ENCODE measurements at places on chromosomes 11 and 22.

- DNase-seq = no peak
Observed at GRCh38 chr22:42945736-42946135, 69.2 kb downstream of the PACSIN2 start.

- no peak for DNase-seq
Observed at GRCh38 chr11:2726964-2727363, 27.2 kb upstream of the KCNQ1OT1 start.

GRCh38 chr11:31805037-31805628 is 6.0 kb downstream of the PAX6 start:
- no peak for DNase-seq

- DNase-seq = no peak
Observed at GRCh38 chr22:48580481-48580970, 1247.1 kb downstream of the BRD1 start.

DNA sequence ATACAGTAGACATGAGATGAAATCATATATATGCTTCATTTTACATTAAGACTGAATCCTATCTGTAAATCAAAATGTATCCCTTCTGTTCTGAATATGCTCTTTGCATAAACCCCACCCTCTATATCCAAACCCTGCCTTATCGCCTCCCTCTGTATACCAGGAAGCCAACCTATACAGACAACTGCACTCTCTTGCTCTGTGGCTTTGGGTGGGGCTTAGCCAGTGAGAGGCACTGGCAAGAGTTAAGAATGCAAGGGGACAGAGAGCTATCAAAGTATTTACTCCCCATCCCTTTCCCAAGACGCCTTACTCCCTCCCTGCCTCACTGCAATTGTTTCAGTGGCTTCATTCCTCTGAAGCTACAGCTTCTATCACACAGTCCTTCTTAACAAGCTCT is 309.8 kb downstream of the TTC28 start:
- no peak for DNase-seq

GRCh38 chr22:24592851-24593558 is at the start of gene LRRC75B:
LRRC75B (minus strand) TSS chr22:24593073; CDS start chr22:24593039, 34 bp downstream.
- DNase-seq = peak; percentile 45

GRCh38 chr11:87775036-87775435 is 400.2 kb downstream of the RAB38 start:
- DNase-seq = no peak

GRCh38 chr11:47464483-47464882 is 15.5 kb upstream of the RAPSN start:
- DNase-seq = no peak

- no peak for DNase-seq
Observed at GRCh38 chr11:6405846-6406245, 13.0 kb downstream of the APBB1 start.

DNA sequence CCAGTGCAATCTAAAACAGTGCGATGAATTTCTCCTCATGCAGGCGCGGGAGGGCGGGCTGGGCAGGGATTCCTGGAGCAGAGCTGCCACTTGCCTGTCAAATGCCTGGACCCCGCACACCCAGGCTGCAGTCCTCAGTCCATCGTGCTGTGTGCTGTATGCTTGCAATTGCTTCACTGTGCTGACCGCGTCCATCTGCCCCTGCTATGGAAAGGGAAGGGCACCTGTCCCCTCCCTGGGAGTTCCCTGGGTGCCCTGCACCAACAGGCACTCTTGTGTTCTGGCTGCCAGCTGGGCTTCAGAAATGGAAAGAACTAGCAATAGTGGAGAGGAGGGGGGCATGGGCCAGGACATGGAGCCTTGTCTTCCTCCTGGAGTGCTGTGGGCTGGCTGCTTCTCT is 185.4 kb upstream of the B3GAT1 start:
- DNase-seq = no peak

GRCh38 chr11:19253817-19254216 is 13.1 kb upstream of the E2F8 start:
- DNase-seq = no peak

- no peak for DNase-seq
Observed at GRCh38 chr11:77589181-77589520, 602 bp upstream of the AQP11 start.

- no peak for DNase-seq
Observed at GRCh38 chr22:44547371-44547770, 49.3 kb upstream of the RTL6 start.

DNA sequence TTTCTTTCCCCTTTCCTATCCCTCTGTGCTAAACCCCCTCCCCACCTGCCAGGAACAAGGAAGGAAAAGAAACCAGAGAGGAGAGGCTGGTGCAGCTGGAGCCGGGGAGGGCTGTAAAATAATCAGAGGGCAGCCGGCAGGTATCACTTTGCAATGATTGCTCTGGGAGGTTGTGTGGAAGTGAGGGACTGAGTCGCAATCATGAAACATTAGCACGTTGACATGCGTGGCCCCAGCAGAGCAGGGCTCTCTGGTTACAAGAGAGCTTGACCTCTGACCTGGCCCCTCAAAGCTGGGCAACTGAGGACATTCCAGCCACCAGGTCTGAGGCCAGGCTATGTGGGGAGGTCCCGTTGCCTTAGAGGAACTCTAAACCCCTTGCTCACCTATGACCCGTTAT is 170.8 kb upstream of the BDNF start:
- no peak for DNase-seq

DNA sequence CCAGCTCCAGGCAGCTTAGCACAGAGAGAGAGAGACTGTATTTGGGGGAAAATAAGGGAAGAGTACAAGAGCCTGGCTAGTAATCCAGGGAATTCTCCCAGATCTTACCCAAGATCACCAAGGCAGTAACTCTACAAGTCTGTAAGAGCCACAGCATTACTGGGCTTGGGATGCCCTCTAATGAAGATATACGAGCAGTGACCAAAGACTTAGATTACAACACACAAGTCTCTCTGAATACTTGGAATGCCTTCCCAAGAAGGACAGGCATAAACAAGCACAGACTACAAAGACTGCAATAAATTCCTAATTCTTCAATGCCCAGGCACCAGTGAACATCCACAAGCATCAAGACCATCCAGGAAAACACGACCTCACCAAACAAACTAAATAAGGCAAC is 17.7 kb downstream of the DNAJC24 start:
- no peak for DNase-seq

DNA sequence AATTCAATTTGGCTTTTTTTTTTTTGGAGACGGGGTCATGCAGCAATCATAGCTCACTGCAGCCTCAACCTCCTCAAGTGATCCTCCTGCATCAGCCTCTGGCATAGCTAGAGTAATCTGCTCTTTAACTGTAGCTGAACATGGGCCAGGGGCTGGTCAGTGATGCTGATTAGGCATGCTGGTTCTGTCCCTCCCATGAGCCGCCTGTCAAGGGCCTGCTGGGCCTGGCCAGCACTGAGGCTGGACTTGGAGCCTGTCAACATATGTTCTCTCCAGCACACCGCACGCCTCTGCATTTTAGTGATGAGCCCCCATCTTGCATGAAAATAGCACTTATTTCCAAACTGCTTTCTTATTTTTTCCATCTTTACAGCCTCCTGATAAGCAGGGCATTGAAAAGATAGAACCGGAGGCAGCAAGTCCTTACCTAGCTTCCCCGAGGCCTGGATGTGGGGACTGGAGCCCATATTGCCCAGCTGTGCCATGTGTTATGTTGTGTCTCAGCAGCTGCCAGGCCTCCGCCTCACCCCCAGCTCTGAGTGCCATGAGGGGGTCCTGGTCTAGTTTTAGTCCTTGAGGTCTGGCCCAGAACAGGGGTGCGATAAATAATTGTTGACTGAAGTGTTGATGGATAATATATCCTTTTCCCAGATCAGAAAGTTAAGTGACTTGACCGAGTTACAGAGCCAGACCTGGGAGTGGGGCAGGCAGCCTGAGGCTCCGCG is 80.0 kb downstream of the CTTN start:
- no peak for DNase-seq

GRCh38 chr11:6737872-6738466 is 33.8 kb downstream of the OR2AG2 start:
- DNase-seq = peak; percentile 13

- DNase-seq = no peak
Observed at GRCh38 chr11:36463781-36464180, 46.3 kb downstream of the TRAF6 start.

- DNase-seq = no peak
Observed at GRCh38 chr11:69703768-69704507, at the start of gene FGF19. FGF19 (minus strand) TSS chr11:69704022; CDS start chr11:69703876, 146 bp downstream.

- no peak for DNase-seq
Observed at GRCh38 chr11:86255896-86256295, 11.3 kb downstream of the EED start.

DNA sequence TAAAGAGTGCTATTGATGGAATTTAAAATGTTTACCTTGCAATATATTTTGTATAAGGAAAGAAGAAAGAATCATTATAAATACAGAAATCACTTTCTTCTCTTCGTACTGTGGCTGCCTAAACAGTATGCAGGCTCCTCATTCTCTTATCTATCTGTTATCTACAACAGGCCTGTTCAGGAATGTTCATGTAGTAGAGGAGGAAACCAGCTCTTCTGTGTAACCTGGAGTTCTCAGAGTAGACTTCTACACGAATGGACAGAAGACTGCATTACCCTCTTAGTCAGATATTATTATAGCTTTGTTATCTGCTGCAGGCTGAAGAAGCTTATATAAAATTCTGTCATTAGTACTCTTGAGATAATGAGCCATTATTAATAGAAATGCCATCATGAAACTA is 1225.9 kb upstream of the CNTN5 start:
- no peak for DNase-seq

- no peak for DNase-seq
Observed at GRCh38 chr22:30826670-30827355, 132.1 kb downstream of the OSBP2 start.

- DNase-seq = no peak
Observed at GRCh38 chr11:28269586-28269985, 161.4 kb downstream of the METTL15 start.

GRCh38 chr11:73916435-73916834 is 34.4 kb upstream of the DNAJB13 start:
- DNase-seq = no peak

DNA sequence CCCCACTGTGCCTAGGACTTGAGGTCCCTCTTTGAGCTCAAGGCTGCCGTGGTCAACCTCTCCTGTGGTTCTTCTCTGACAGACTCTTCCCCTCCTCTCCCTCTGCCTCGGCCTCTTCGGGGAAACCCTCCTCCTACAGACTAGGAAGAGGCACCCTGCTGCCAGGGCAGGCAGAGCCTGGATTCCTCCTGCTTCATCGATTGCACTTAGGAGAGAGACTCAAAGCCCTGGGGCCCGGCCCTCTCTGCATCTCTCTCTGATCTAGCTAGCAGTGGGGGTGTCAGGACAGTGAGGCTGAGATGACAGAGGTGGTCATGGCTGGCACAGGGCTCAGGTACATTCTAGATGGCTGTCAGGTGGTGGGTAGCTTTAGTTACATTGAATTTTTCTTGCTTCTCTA is 63.6 kb upstream of the EMID1 start:
- no peak for DNase-seq

GRCh38 chr22:40056154-40056553 is 61.4 kb downstream of the FAM83F start:
- no peak for DNase-seq

DNA sequence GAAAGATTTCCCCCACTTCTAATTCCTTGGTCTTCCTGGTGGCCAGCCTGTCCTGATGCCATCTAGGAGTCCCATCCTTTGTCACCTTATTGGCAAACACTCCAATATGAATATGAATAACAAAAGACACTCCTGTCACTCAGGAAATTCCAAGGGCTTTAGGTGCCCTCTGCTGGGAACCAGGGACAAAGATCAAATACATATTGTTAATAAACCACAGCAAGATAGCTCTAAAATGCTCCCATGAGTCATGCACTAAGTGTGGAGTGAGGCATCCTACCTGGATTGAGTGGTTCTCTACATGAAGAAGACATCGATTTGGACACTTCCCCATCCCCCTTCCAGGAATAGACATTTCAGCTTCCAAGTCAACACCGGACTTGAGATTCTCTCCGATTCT is 823.6 kb downstream of the TBC1D22A start:
- no peak for DNase-seq

GRCh38 chr22:44289414-44290171 is 23.2 kb downstream of the SHISAL1 start:
- no peak for DNase-seq

DNA sequence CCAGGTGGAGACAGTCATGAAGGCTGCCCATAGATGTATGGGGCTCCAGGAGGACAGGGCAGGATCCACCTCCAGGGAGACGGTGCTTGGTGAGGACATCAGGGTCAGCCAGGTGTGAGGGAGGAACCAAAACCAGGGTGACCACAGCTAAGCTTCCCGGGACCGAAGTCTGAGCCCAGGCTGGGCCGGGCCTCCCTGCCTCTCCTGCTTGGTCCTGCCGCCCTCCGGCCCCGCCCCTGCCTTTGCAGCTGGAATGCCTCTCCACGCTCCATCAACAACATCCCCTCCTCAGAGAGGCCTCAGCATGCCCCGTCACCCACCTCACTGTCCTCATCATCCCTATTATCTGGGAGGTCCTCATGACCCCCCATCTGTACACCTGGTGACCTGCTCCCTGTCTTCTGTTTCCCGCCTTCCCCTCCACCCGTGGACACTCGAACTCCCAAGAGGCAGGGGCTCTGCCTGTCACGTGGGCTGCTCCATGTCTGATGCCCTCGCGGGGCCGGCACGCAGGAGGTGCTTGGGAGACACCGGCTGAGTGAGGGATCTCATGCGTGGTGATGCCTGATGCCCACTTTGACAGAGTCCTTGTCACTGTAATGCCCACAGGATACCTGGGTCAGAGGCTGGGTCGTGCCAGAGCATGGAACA is 59.4 kb downstream of the RTL6 start:
- no peak for DNase-seq

DNA sequence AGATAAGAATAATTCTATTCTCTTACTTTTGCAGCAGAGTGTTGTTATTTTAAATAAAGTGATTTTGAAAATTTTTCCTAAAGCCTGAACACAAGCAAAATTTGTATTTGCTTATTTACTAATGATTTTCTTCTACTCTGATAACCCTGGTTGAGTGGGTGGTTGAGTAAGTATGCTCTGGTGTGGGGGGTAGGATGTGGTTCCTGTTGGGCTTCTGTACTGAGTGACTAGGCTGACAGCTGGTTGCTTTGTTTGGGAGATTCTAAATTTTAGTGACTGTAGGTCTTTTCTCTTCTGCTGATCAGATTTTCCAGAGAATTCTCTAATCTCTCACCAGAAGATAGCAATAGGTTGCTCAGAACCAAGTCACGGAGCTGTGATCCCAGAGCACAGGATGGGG is 61.6 kb downstream of the METTL15 start:
- no peak for DNase-seq

GRCh38 chr11:10301656-10302358 is 3.1 kb upstream of the ADM start:
- peak; percentile 38 for DNase-seq

- DNase-seq = no peak
Observed at GRCh38 chr11:133082841-133083488, 449.3 kb downstream of the OPCML start.

Measured in SW 1271 (cell line).